GM20000 (cell line): ENCODE measurements at places on chromosomes 6 and 20.

DNA sequence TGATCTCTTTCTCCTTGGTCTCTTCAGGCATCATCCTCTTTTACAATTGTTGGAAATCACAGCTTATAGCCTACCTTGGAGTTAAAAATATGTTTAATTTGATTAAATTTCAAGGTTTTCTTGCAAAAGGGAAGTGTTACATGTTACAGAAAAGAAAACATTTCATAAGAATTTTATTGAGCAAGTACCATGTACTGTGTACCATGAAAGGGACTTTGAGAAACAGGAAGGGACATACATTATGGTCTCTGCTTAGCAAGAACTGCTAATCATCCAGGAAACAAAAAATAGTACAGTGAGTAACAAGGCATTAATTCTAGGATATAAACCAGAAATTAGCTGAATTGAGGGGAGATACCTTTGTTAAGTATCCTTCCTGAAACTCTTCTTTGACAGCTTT, 145.3 kb upstream of the SPACA1 start:
- no peak for DNase-seq

- DNase-seq: no peak
These were observed 240.8 kb upstream of the QKI start for GRCh38 chr6:163173741-163174140.

DNA sequence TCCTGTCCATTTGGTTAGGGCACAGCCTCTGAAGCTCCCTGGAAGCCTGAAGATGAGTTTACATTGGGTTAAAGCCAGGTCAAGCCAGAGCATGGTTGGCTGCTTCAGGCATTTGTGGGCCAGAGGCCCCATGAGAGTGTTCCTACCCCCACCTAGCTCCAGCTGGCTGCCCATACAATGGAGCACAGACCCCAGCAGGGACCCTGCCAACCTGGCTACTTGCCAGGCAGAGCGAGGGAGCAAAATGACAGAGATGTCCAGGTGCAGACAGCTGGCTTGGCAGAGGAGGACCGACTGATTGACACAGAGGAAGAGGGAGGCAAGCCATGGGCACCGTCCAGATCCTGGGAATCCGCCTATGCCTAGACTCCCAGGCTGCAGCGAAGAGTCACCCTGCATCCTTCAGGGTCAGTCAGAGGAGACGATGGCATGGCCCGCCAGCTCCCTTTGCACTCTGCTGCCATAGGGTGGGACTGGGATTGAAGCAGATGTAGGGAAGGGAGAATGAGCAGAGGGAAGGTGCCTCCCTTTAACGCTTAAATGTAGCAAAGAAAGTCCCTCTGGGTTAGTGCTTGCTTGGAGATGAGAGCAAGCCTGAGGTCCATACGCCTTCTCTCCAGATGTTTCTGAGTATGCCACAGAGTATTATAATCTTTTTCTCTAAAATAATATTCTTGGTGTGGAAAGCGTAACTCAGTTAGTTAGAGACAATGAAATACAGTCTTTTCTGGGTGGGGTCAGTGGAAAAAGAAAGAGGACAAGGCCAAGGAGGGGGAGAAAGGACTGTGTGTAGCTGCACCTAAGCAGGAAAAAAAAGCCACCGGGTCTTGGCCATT, 77.6 kb upstream of the FYN start:
- DNase-seq: no peak

DNA sequence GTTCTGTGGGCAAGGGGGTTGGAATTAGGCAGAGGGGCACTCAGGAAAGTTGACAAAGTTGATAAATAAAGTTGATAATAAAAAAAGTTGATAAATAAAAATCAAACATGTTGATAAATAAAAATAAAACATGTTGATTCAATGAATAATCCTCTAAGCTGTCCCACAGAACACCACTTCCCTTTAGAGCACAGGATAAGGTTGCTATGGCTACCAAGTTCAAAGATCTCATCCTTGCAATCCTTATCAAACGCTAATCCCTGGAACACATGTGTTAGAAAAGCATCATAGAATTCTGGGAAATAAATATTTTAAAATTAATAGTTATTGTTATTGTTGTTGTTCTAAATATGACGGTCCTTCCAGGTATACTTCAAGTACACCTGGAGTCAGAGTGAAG, 33.9 kb downstream of the MBOAT1 start:
- DNase-seq: no peak

DNA sequence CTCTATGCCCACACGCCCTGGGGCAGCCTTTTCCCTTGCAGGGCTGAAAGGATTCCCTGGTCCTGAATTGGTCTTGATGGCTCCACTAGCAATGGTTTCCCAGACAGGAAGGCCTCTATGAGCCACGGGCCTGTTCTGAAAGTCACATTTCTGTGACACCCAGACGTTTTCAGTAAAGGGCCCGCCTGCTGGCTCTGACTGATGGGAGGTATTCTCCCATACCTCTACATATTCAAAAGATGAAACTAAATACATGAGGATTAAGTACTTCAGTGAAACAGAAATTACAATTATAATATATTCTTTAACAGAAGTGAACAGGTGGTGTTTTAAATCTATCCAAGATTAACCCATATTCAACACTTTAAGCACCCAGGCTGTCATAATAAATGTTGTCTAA, 629.8 kb downstream of the CDH26 start:
- DNase-seq: no peak

GRCh38 chr6:21103626-21104224, 489.8 kb upstream of the SOX4 start:
- DNase-seq: no peak

DNA sequence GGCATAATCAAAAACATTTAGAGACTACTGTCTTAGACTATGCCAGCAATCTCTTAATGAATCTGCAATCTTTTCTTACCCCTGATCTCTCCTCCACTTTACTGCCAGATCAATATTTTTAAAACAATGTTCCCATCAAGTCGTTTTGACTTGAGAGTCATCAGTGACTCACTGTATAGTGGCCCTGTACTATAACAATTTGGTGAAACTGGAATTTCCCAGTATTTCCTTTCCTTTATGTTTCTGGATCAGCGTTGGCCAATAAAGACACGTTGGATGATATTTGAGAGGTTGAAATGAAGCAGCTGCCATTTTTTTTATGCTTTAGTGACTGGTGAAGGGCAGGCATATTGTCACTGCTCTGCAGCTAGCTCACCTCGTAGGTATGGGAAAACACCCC, 10.1 kb upstream of the SMIM13 start:
- DNase-seq: no peak

GRCh38 chr20:58471193-58472164, 43.7 kb downstream of the APCDD1L start:
- DNase-seq: no peak

GRCh38 chr20:58352468-58352867, 36.6 kb upstream of the VAPB start:
- no peak for DNase-seq
